ENCODE measurements at places on chromosomes 6 and 20.

DNA sequence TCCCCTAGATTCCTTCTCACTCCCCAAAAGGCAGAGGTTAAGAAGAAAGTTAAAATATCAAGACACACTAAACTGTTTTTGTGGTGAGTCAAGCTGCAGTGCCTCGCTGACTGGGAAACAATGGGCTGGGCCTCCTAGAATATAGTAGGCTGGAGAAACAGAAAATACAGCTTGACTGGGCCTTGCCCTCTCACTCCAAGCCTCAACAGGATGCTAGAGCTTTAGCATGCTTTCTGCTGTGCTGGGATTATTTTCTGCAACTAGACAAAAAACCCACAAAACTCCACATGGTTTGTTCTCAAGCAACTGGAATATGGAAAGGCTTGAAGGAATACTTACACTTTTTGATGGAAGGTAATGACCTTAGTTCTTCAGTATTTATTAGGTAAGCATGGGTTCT lies 27.9 kb downstream of the FOXO3 start:
- no peak for DNase-seq

DNA sequence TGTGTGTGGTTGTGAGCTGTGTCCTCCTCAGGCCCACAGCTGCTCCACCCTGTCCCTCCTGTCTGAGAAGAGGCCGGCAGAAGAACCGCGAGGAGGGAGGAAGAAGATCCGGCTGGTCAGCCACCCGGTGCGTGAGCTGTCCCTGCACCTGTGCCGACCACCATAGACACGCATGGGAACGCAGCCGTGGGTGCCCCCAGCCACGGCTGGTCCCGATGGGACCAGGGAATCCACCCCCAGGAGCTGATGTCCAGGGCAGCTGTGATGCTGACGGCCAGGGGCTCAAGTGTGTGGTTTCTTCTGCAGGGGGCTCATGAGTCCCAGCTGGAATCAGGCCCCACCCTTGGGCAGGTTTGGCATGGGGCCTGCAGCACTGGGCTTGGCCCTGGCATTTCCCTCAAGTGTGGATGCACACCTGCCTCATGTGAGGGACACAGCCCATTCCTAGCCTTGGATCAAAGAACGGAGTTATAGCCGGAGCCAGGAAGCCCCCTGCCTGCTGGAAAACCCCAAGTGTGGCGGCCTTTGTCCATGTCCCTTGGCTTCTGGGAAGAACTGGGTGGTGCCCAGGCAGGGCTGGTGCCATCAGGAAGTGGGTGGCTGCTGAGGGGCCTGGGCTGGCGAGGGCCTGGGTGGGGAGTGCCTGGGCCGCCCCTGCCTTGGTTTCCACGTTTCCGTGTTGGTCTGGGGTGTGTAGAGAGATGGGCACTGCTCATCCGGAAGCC lies 4.6 kb upstream of the TNFRSF6B start:
- no peak for DNase-seq

- peak; percentile 56 for DNase-seq
These were observed 60.6 kb upstream of the MRPS10 start for GRCh38 chr6:42278131-42278853.

GRCh38 chr20:25269057-25269832 lies 21.4 kb downstream of the PYGB start:
- DNase-seq = no peak

- DNase-seq = no peak
These were observed 165.0 kb downstream of the PDE7B start for GRCh38 chr6:136016228-136017225.

DNA sequence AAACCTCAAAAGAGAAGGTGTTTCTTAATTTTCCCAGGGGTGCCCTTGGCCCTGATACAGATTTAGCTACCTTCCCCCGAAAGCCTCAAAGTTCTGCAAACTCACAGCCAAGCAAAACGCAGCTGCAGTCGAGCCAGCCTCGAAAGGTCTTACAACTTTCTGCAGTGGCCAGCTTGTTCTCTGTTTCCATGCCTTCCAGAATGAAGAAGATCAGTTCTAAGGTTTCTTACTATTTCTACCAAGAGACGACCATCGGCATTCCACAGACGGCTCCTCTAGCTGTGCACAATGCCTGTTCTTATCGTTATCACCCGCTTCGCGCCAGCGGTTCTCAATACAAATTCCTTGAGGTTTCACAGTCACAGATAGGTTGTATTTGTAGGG lies 28.5 kb upstream of the CCR6 start:
- no peak for DNase-seq

GRCh38 chr6:13044390-13044789 lies 283.9 kb downstream of the TBC1D7 start:
- no peak for DNase-seq

DNA sequence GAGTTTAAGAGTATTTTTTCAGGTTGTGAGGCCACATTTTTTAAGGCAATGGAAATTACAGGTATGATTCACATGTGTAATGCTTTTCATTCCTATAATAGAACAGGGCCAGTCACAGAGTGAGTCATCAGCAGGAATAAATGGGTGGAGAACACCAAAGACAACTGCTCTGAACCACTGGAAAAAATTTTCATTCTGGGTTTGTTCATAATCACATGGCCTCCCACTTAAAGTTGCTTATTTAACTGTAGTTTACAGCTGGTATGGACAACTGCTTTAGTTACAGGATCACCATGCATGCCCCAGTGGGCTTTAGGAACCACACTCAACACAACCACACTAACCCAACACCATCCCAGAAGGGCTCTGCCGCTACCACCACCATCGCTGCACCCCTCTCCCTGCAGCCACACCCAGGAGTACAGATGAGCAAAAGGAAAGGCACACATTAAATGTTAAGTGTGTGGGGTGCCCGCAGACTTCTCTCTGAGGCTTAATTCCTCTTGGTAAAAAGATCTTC lies 107.0 kb upstream of the DST start:
- DNase-seq = no peak

- no peak for DNase-seq
These were observed 221.1 kb downstream of the TAF4 start for GRCh38 chr20:61844621-61845020.

DNA sequence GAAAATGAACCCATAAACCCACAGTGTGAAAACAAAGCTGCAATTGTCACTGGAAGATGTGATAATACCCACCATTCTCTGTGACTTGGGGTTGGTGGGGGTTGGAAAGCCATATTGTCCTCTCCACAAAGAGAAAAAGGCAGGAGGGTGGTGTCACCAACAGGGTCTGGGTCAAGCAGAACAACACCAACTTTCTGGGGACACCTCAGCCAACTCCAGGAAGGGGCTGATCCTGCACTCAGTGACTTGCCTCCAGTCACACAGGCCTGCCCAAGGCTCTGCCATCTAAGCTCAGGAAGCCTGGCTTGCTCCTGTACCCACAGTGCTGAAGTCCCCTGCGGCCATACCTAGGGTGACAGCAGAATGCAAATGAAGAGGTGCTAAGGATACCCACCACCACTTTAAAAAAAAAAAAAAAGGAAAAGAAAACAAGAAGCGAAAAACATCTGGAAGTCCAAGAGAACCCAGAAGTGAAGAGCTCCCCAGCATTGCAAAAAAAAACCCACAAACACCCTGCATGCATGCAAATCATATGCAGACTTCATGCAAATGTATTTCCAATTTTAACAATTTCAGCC lies 110.6 kb downstream of the PREX1 start:
- no peak for DNase-seq

DNA sequence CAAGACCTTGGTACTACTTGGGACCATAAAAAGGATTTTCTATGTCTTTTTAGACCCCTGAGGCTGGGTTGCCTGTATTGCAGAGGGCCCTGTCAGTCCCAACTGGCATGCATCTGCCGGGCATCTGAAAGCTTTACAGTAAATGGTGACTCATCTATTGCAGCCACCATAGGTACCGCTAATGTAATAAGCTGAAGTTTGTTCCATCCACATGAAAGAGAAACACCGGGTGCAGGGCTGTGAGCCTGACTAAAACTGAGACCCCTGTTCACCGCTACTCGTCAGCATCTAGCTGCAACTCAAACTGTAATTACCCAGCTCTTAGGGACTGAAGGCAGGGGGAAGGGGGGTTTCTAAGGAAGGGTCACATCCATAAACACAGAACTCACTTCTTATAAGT lies 49.5 kb downstream of the TRERF1 start:
- DNase-seq = peak; percentile 29

GRCh38 chr6:158848490-158848895 lies 29.3 kb upstream of the EZR start:
- DNase-seq = no peak

- no peak for DNase-seq
These were observed 427.3 kb upstream of the CITED2 start for GRCh38 chr6:139801571-139802321.

- DNase-seq = no peak
These were observed 525.8 kb upstream of the POU3F2 start for GRCh38 chr6:98308564-98308963.

GRCh38 chr20:46220455-46221207 lies 87.7 kb downstream of the CDH22 start:
- no peak for DNase-seq

GRCh38 chr6:156557251-156557910 lies 219.8 kb upstream of the ARID1B start:
- no peak for DNase-seq

DNA sequence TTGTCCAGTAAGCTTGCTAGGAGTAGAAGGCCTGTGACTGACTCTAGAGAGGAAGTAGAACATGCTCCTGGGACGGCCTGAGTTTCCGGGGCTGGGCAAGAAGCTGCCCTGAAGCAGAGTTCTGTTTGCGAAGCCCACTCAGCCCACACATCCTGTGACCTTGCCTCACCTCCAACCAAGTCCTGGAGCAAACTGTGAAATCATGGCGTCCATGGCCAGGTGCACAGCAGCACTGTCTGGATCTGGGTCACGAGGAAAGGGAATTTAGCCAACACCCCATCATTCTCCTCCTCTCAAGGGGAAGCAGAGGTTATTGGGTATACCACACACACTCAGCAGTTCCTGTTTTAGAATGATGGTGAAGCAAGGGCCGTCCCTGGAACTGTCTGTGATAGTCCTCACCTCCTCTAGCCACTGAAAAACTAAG lies 87.5 kb downstream of the CRYBG1 start:
- DNase-seq = peak; percentile 70

GRCh38 chr6:125802943-125803377 lies 12.2 kb downstream of the NCOA7 start:
- no peak for DNase-seq

- no peak for DNase-seq
These were observed 48.9 kb downstream of the SNX14 start for GRCh38 chr6:85544776-85545175.

GRCh38 chr6:70221025-70221714 lies 81.7 kb downstream of the COL9A1 start:
- DNase-seq = peak; percentile 14

DNA sequence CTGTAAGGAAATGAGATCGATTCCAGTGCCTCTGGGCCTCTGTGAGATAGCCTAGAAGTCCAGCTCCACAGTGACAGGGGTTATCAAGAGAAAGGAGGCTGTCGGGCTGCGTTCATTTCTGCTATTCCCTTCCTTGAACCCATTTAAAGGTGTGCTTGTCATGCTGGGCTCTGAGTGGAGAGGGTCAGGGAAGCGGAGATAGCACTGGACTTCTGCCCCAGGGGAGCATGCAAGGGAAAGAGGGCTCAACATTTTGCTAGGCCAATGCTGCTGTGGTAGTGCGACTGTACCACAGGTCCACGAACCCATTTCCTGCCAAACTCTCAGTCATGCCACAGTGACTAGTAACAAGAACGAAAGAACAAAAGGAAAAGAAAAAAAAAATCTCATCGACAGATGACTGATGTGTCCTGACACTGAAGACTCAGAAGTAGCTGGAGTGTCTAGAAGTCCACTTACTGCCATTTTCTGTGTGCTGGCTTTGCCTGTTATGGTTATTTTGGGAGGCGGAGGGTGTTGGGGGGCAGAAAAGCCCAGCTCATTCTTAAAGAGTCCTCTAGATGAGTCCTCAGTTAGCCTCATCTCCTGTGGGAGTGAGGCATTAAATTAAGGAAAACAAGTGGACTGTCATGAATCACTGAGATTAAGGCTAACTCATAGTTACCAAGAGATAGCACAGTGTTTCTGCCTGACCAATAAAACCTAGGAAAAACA lies 8.1 kb downstream of the NEDD9 start:
- peak; percentile 65 for DNase-seq

GRCh38 chr20:57265336-57265996 lies 975 bp downstream of the BMP7 start:
- no peak for DNase-seq

GRCh38 chr6:48098923-48099322 lies 12.1 kb downstream of the PTCHD4 start:
- no peak for DNase-seq

- DNase-seq = no peak
These were observed 767.8 kb downstream of the TFAP2A start for GRCh38 chr6:9647071-9647445.

GRCh38 chr6:125154761-125155135 lies 1.2 kb downstream of the TPD52L1 start:
- no peak for DNase-seq

GRCh38 chr6:94215552-94215951 lies 796.2 kb upstream of the EPHA7 start:
- no peak for DNase-seq

- DNase-seq = no peak
These were observed 124.7 kb downstream of the CD24 start for GRCh38 chr6:106849676-106850332.

DNA sequence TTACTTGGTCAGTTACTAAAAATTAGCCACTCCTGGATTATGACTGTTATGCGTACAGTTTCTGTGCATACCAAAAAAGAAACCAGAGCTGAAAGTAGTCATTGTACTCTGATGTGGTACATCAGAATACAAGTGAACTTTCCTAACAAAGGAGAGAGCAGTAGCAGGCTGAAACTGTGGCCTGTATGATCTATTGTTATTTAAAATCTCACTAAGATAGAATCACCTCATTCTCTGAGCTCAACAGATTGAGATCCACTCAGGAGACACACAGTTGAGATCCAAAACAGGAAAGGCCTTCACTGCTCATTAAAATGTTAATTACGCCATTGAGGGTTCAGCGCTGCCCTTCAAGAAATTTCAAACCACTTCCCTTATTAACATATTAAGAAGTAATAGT lies 576.4 kb downstream of the LMBRD1 start:
- DNase-seq = no peak

GRCh38 chr6:151609146-151609902 lies 115.5 kb downstream of the CCDC170 start:
- no peak for DNase-seq

- no peak for DNase-seq
These were observed 63.6 kb upstream of the SYNDIG1 start for GRCh38 chr20:24405810-24406209.

- DNase-seq = no peak
These were observed 760.7 kb downstream of the GRIK2 start for GRCh38 chr6:102154176-102154575.

- no peak for DNase-seq
These were observed 104.8 kb upstream of the SIRPA start for GRCh38 chr20:1790386-1790785.

DNA sequence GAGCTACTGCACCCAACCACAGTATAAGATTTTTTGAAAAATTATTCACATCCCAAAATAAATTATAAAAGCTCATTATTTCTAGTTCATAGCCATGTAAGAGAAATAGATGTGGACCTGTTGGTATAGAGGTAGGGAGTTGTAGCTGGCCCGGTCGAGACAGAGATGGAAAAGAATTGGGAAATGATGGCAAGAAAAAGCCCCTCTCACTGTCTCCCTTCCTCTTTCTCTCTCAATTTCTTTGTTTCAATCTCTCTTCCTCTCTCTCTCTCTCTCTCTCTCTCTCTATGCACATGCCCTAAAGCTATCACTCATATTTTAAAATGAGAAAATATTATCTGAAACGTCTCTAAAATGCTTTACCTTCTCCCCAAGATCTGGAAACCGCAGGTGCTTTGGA lies 80.7 kb upstream of the CD83 start:
- DNase-seq = no peak

GRCh38 chr20:12409501-12409900 lies 491.8 kb downstream of the BTBD3 start:
- no peak for DNase-seq

All from CD4-positive, CD25-positive, alpha-beta regulatory T cell (primary cell).